ENCODE measurements at places on chromosomes 11 and 22.
A peak's percentile ranks its signal among the peaks of the same experiment; 100 is the strongest.

- DNase-seq = no peak
Measured at GRCh38 chr11:15223318-15223717, 108.6 kb downstream of the INSC start.

- no peak for DNase-seq
Measured at GRCh38 chr11:29018631-29019030, 910.4 kb downstream of the METTL15 start.

GRCh38 chr11:110858547-110858921 lies 146.3 kb upstream of the ARHGAP20 start:
- DNase-seq = no peak

GRCh38 chr11:60985501-60985900 lies 14.0 kb downstream of the CD6 start:
- no peak for DNase-seq

- DNase-seq = no peak
Measured at GRCh38 chr11:105582497-105582896, 27.4 kb upstream of the GRIA4 start.

GRCh38 chr22:42173183-42173926 lies 42.7 kb upstream of the CYP2D6 start:
- DNase-seq = no peak

DNA sequence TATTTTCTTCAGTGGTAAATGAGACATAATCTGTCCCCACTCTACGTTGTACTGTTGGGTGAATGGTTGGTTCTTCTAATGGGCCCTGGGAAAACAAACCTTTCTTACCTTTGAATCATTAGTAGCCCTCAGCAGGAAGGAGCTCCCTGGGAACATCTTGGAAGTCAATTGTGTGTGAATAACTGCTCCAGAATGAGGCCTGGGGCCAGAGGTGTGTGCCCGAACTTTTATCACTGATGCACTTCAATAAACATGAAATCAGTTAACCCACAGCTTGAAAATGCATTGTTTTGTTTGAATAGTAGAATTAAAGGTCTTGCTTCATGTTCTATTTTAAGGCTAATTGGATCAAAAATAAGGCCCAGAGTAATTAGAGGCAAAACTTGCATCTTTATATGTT lies 67.1 kb downstream of the NAV2 start:
- no peak for DNase-seq

GRCh38 chr22:26753125-26753862 lies 95.9 kb downstream of the MIAT start:
- DNase-seq = no peak

GRCh38 chr22:47083379-47083986 lies 321.0 kb downstream of the TBC1D22A start:
- no peak for DNase-seq

- DNase-seq = peak; percentile 53
Measured at GRCh38 chr11:72091292-72091691, 10.6 kb downstream of the LRRC51 start.

GRCh38 chr11:119772641-119773415 lies 43.8 kb upstream of the NECTIN1 start:
- DNase-seq = no peak

- DNase-seq = no peak
Measured at GRCh38 chr22:45451972-45452371, 38.5 kb downstream of the RIBC2 start.

DNA sequence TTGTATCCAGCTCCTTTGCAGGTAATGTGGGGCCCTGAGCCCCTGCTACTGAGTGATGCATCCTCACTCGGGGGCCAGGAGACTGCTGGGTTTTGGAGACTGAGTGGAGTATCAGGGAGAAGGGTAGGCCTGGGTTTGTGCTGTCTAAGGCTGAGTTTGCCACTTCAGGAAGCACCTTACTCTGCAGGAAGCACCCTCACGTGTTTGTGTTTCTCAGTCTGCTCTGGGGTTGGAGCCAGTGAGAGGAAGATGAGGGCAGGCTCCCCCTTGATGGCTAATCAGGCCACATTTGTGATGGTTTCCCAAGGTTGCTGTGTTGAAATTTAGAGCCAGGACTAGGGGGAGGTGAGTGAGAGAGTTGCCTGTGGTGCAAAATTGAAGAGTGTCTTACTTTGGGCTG lies 13.7 kb upstream of the THY1 start:
- DNase-seq = no peak

GRCh38 chr11:76672431-76673175 lies 2.1 kb upstream of the LRRC32 start:
- peak; percentile 10 for DNase-seq

GRCh38 chr11:47161890-47162289 lies 14.8 kb downstream of the ARFGAP2 start:
- DNase-seq = no peak

GRCh38 chr22:30198152-30198825 lies 48.3 kb downstream of the LIF start:
- DNase-seq = no peak

DNA sequence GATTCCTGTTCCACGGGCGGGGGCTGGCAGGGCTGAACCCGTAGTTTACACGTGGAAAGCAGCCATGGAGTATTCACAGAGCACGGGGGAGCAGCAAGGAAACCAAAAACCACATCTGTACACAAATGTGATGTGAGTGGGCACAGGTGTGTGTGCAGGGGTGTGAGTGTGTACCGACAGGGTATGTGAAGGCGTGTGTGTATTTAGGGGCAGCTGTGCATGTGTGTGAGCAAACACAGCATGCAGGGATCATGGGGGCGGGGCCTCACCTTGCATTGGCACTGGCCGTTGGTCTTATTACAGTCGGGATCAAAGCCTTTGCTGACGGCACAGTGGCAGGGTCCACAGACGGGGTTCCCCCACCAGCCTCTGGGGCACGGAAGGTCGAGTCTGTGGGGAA lies 58.4 kb downstream of the TRMU start:
- DNase-seq = peak; percentile 4

- no peak for DNase-seq
Measured at GRCh38 chr11:108857382-108857781, 192.5 kb downstream of the DDX10 start.

DNA sequence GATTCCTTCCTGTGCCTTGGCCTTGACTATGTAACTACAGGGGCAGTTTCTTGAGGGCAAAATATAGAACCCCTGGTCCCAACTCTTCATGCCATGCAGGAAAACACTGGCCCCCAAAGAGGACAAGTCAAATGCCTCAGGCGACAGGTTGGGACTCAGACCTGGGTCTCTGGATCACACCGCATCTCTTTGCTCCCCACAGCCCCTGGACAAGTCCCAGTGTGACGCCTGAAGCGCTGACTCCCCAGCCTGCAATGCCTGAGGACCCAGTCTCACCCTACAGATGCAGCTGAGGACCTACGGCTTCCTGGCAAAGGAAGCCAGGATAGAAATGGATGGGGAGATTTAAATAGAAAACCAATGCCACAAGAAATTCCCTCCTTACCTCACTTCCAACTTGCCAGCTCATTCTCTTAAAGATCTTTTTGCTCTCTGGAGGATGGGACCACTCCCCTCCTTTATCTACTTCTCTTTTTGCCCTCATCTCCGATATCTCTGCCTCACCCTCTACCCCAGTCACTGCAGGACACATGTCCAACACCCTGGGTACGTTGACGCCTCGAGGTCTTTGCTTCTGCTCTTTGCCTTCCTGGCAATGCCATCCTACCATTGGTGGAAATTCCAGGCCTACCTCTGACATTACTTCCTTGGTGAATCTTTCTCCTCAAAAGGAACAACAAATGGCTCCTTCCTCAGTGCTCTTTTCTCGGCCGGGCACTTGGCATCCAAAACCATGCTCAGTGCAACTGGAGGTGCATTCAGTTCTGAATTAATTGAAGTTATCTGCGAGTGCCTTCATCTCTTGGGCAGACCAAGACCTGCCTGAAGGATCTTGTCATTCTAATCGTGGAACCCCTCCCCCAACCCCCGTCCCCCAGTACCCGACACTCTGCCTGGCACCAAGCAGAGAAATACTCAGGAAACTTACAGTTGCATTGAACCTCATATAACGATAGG lies 2.0 kb upstream of the PRDM11 start:
- no peak for DNase-seq

DNA sequence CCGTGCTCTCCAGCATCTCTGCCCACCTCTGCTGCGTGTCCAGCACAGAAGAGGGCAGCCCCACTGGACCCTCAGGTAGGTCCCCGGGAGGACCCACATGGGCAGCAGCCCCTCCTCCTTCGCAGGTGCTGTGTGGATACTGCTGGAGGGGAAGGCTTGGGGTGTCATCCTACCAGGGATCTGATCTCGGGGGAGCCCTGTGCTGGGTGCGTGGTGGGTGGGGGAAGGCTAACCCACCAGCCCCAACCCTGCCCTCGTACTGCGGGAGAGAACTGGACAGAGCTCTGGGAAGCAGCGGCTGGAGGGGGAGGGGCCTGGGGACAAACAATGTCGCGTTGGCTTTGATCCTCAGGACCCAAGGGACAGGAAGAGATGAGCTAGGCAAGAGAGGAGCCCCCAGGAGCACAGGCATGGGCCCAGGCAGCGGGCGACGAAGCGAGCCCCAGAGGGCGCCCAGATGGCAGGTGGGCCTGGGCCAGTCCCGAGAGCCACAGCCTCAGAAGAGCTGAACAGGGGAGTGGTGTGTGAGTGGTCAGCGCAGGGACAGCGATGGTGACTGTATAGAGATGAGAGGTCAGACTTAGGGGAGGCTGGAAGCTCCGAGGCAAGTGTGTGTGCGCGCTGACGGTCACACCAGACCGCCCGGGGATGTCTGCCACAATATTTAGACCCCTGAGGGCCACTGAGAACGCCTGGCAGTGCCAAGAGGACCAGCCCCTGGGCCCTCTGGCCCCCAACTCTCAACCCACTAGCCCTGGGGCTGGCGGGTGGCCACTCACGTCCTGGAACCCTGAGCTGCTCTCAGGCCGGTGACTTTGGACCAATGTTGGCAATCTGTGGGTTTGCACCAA lies 1.4 kb upstream of the PIM3 start:
- DNase-seq = no peak

DNA sequence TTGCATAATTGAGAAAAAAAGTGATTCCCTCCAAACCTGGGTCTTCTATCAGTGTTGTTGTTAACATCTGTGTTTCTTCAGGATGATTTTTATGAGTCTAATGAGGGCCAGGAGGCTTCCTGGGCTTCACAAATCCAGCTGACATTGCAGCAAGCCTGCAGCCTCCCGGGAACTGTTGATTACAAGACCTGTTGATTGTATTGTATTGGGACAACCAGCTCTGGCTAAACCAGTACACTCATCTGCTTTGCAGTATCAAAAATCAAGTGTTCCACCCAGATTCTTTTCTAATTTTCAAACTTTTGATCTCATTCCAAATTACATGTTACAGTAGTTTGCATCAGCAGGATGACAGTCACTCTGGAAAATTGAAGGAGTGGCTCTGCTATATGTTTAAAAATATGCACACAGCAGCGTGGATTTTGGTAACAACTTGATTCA lies 16.1 kb upstream of the PRSS23 start:
- DNase-seq = no peak

DNA sequence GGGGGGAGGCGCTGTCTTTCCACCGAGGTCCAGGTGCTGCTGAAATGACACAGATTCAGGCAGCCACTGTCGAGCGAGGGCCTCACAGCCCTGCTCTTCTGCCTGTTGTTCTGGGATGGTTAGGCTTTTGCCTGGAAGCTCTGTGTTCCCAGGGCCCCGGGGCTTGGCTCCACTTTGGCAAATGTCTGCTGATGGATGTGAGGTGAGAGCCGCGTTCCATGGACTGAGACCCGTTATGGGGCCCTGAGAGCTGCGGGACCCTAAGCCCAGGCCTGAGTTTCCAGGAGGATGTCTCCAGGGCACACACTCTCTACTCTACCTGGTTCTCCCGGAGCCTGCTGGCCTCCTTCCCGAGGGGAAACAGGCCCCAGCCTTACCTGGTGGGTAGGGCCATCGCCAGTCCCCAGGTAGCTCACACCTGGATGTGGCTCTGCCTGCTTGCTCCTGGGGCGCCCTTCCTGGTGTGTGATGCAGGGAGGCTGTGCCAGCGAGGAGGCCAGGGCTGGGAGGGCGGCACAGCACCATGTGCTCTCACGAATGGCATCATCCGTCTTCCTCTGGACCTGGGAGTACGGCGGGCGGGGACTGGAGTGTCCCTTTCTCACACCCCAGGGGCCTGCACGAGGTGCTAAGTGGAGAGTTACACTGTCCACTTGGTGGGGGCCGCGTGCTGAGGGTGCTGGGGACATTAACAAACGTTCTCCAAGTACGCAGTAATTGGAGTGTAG lies 435.5 kb downstream of the TBC1D22A start:
- no peak for DNase-seq

- no peak for DNase-seq
Measured at GRCh38 chr11:132610216-132610615, 922.1 kb downstream of the OPCML start.

DNA sequence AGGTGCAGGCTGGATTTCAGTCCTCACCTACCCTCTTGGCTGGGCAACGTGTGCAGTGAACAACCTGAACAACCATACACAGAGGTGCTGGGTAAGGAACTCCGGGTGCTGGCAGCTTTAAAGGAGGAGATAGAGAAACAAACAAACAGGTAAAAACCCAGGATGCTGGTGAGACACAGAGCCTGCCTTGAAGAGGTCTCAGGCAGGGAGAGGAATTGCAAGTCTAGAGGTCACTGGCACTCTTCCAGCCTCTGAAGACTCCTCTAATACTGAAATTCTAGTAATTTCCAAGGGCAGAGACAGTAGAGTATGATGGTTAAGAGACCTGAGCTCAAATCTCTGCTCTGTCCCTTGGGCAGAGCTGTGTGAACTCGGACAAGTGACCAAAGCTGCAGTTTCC lies 192.5 kb downstream of the CEP164 start:
- DNase-seq = no peak

DNA sequence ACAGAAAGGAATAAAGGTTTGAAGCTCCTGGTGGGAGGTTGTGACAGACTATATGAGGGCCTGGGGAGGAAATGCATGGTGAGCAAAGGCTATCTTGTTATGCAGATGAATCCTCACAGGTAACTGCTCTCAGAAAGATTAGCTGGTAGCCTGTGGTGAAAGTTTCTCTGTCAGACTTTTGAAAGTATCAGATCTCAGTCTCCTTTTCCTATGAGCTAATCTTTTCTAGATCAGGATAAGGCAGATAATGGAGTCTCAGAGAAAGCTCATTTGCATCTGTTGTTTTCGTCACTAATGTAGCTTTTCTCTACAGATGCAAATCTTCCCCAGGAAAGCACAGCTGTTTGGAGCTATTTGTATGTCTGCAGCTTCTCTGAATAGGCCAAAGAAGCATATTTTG lies 21.0 kb upstream of the OR6X1 start:
- DNase-seq = no peak

GRCh38 chr22:45807156-45807915 lies 135.7 kb downstream of the ATXN10 start:
- no peak for DNase-seq

- DNase-seq = no peak
Measured at GRCh38 chr11:35064114-35064800, 74.7 kb upstream of the CD44 start.

GRCh38 chr22:25775531-25775930 lies 33.5 kb downstream of the MYO18B start:
- no peak for DNase-seq

DNA sequence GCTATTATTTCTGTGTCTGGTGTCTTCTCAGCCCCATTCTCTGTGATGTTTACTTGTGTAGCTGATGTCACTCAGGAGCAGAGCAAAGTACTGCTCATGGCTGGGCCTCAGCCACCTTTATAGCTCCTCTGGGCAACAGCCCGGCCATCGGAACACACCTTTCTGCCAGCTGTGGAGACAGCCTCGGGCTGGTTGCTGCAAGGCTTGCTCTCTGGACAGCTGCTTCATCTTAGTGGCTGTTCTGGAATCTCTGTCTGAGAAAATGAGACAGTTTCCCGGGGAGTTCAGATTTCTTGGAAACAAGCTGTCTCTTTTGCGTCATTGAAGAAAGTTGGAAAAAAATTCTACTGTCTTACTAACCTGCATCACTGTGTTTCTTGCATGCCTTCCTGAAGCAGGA lies 20.0 kb downstream of the THY1 start:
- no peak for DNase-seq

- no peak for DNase-seq
Measured at GRCh38 chr11:69263736-69264052, 30.3 kb upstream of the MYEOV start.
